ENCODE measurements at places on chromosomes 5 and 9.

- peaks cover 37% of the 10 kb centered on the region for H3K36me3 ChIP-seq
- peaks cover 37% of the 10 kb centered on the region for H3K4me1 ChIP-seq
- H3K27ac ChIP-seq: peak overlapping the region; percentile 98
- H3K4me3 ChIP-seq: peak overlapping the region; percentile 96
These were observed 386 bp upstream of the MATR3 start for GRCh38 chr5:139293202-139293506.

DNA sequence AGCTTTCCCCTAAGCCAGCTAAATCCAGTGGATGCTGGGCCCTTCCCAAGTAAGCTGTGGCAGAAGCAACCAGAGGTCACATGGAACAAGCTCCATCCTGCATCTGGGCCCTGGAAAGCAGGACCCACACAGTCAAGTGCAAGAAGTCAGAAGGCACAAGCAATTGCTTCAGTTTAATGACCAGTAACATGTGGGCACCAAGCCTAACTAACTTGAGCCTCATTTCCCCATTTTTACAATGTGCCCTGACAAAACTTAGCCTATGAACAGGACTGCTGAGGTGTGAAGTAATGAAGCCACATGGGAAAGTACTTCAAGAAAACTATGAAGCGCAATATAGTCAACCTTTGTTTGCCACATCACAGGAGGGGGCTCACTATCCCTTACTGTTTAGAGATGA is 90.5 kb downstream of the TLE1 start:
- H3K4me1 ChIP-seq: peaks cover 8% of the 10 kb centered on the region
- H3K36me3 ChIP-seq: no peaks in the 10 kb centered on the region
- DNase-seq: no peak
- no peak overlapping the region for H3K4me3 ChIP-seq

DNA sequence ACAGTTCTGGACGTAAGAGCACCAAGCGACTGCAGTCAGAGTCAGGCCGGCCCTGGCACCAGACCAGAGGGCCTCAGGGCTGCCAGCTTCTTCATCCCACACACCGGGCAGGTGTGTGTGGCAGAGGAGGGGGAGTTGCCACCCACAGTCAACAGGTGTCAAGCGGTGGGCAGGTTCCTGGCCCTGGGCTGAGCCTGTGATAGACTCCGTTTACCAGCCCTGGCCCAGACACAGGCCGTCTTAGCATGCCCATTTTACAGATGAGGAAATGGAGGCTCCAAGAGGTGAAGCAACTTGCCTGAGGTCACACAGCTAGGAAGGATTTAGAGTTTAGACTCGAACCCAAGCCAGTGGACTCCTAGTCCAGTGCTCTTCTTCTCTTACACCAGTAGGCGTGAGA is 71.8 kb downstream of the HMCN2 start:
- H3K4me1 ChIP-seq: peaks cover 3% of the 10 kb centered on the region
- H3K27me3 ChIP-seq: peaks cover 3% of the 10 kb centered on the region
- H3K4me3 ChIP-seq: no peak overlapping the region
- DNase-seq: no peak

DNA sequence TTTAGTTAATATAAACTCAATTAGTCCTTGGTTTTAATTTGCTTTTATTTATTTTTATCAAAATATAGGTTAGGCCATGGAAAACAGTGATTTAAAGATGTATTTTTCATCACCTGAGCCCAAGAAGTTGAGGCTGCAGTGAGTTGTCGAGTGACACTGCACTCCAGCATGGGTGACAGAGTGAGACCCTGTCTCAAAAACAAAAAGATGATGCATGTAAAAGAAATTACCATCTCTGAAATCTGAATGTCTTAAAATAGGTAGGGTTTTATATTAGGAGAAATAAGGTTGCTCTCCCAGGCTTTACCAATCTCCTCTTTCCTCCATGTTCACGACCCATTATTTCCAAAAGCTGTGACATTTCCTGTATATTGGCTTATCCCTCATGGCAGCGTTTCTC is 162.3 kb upstream of the DAP start:
- no peak overlapping the region for H3K4me3 ChIP-seq
- no peaks in the 10 kb centered on the region for H3K36me3 ChIP-seq
- peaks cover 10% of the 10 kb centered on the region for H3K27me3 ChIP-seq
- no peak for DNase-seq
